ENCODE measurements at places on chromosomes 1 and 21.

DNA sequence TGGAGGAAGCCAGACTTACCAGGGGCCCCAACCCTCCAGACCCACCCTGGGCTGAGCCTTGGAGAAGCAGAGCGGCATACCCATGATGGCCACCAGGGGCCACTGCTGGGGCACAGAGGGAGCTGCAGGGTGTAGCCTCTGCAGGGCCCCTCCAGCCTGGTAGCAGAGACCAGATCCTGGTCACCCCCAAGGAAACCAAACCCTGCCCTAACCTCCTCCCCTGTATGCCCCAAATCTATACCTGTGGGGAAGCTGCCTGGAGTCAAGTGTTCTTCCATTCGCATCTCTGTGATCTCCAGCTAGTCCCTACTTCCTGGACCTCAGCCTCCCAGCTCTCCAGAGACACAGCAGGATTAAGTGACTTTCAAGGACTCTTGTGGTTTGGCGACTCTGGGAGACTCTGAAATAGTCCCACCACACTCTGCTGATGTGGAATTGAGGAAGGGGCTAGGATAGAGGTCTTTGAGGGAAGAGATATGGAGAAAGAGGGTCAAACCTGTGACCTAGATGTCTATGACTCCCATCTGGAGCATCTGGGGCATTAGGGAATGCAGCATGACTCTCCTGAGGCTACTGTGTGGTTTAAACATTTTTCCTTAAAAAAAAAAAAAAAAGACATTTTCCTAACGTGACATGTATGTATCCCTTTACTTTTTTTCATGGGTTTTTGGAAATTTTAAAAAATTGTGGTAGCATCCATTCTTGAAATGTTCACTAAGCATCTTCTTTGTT, 119.2 kb upstream of the IPO9 start:
- no peak for DNase-seq

- no peak for DNase-seq
These were observed 71.0 kb upstream of the WDR26 start for GRCh38 chr1:224505454-224506093.

- no peak for DNase-seq
These were observed 12.5 kb upstream of the ABCB10 start for GRCh38 chr1:229570891-229571516.

DNA sequence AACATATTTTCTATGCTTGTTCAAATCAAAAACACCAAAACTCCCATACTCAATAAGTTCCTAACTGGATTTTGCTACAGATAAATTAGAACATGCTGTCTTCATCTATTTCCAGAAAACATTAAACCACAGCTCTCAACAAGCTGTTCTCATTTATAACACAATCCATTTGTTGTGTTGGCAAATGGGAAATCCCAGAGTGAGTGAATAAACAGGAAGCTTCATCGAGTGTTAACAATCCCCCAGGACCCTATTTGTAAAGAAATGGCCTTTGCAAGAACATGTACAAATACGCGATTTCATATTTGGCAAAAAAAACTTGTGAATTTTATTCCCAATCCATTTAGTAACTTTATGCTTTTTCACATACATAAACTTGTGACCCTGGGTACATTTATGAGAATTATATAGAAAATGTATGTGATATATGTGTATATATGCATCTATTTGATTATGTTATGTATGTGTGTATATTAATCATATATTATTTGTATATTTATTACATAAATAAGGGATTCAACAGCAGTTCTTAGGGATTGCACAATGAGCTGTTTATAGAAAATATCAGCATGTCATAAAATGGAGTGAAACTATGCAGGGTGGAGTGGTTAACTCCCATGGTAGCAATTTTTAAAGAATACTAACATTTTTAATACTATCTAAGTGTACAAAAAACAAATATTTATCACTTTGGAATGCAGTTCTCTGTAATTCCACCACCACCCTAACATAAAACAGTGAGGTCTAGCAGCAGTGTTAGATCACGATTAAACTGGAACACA, 160.0 kb downstream of the NEGR1 start:
- DNase-seq: no peak

DNA sequence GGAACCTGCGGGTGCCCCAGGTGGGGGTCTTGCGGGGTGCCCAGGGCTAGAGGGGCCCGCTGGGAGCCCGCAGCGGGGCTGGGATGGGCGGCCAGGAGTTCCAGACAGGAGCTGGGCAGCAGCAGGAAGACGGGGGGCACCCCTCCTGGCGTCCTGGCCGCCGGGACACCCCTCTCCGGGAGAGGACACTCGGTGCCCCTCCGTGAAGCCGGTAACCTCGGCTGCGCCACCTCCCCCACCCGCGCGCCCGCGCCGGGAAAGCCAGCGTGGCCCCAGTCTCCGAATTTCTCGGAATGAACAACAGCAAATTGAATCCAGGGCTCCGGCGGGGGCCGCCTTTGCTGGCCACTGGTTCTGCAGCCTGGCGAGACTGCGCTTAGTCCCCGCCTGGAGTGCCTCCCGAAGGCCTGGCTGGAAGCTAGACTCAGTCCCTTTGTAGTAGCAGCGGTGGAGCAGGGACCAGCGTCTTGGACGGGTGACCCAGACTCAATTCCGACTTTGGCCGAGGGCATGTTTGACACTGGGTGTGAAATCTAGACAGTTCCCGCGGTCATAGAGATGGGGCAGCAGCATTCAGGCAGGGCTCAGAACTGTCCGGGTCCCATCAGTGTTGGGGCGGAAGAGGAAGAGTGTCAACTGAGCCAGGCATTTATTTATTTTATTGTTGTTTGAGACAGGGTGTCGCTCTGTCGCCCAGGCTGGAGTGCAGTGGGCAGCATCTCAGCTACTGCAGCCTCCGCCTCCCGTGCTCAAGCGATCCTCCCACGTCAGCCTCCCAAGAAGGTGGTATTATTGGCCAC, 773 bp downstream of the IFNGR2 start:
- DNase-seq: peak; percentile 35

All from neuronal stem cell (in vitro differentiated cells).